ENCODE measurements at places on chromosomes 12 and 14.

DNA sequence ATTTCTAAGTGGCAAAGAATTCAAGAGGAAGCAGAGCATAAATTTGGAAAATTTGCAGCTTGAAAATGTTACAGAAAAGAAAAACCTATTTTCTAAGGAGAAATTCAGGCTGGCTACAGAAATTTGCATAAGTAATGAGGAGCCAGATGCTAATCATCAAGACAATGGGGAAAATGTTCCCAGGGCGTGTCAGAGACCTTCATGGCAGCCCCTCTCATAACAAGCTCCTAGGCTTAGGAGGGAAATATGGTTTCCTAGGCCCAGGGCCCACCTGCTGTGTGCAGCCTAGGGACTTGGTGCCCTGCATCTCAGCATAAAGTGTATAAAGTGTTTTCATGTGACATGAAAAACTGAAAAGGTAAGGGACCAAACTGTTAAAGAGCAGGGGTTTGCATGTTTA lies 1796.3 kb upstream of the FLRT2 start:
- DNase-seq, result no peak

GRCh38 chr12:5582541-5582940 lies 150.6 kb downstream of the NTF3 start:
- no peak for DNase-seq

DNA sequence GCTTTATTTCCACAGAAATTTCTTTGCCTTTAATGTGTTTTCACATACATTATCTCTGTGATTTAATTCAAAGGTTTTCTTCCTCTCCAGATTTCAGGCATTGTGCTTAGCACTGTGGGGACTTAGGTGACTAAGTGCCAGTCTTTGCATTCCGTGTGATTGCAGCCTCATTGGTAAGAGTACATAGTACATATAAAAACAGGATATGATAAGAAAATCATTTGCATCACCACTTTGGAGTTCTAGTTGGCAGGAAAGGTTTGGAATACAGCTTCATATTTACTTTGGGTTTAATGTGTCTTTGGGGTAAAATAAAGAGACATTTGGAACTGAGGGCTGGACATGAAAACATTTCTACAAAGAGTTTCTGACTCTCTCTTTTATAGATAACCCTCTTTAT lies 37.8 kb upstream of the C12orf75 start:
- no peak for DNase-seq

- DNase-seq, result no peak
Observed at GRCh38 chr12:29238822-29239291, 89.8 kb downstream of the FAR2 start.

DNA sequence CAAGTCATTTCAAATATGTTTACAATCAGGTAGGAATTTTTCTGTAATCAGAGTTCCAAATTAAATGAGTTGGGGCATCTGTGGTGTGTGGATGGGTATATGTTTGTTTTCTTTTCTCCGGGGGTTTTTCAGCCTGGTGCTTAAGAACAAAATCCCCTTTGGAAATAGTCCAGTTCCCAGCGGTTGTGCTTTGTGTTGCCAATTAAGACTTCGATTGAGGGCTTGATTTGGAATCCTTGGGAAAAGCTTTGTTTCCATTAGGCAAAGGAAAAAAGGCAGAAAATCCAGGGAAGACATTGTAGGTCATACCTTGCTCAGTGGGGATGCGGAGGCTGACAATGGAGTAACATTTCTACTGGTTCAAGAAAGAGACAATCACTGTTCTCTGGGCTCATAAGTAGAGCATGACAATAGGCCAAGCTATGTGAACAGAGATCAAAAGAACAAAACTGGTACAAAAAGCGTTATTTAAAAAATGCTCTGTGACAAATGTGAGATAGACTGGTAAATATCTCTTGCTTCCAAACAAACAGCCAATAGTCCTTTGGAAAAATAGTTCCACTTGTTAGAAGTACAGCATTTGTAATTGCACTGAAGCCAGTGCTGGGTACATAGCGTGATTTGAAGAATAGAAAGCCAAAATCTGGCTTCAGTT lies 79.7 kb downstream of the EML1 start:
- DNase-seq, result no peak

DNA sequence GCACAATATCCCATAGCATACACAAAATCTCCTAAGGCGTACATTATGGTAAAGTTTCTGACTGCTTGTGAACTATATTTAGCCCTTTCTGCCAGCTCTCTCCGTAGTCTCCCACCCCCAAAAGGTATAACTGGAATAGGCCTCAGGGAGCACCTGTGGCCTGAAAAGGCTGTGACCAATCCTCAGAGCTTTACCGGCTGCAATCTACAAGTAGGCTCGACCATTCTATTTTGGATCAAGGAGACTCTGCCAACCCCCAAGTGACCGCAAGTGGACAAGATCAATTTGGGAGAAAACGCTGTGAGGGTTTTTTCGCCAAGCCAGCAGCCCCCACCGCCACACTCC lies 1.2 kb downstream of the PPTC7 start:
- DNase-seq, result no peak

GRCh38 chr14:23183158-23183470 lies 346 bp downstream of the SLC7A8 start:
- no peak for DNase-seq

DNA sequence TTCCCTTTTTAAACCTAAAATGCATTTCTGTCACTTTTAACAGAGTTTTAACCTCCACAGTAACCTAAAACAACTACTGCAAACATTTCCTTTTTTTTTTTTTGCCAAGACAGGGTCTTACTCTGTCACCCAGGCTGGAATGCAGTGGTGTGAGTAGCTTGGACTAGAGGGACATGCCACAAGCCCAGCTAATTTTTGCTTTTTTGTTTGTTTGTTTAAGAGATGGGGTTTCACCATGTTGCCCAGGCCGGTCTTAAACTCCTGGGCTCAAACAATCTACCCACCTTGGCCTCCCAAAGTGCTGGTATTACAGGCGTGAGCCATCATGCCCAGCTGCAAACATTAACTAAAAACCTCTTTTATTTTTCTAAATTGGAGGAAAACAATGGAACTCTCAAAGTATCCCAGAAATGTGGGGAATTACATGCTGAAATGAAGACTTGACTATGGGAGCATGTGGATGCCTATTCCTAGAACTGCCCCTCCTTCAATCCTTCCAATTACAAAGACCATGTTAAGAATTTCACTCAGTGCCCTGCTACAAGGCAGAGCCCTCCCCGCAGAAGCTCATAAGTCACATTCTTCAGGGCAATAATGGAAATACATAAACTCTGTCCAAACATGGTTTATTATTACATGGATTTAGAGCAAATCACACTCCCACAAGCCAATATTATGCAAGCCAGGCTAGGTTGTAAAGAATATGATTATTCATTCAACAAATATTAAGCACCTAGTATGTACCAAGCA lies 66.9 kb downstream of the C12orf56 start:
- no peak for DNase-seq

DNA sequence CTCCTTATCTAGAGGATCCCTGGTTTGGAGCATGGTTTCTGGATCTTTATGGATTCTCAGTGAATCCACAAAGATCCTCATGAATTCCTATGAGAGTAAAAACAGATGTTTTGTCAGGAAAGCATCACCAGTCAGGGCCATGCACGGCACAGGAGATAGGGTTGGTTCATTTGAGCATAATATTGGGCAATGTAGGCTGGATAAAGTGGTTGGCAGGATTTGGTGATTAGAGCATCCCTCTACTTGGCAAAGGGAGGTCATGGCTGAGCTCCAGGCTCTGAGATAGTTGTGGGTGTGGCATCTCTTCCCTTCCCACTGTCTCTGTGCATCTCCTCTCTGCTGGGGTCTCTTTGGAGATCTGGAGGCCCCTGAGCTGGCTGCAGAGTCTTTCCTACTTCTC lies 149.8 kb downstream of the DACT1 start:
- no peak for DNase-seq

DNA sequence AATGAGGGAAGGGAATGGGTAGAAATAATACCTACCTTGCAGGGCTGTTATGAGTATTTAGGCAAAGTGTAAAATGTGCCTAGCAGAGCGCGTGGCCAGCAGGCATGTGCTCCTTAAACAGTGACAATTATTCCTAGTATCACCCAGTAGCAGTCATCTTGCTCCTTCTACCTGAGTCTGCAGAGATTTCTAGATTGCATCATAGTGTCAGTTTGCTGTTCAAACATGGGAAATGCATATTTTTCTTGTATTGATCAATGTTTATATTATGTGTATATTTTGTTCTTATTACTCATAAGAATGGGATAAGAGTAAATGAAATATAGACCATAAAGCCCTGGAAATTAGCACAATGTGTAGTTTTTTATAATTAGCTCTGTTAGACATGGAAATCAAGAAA lies 37.3 kb upstream of the PLEKHG7 start:
- no peak for DNase-seq

- DNase-seq, result no peak
Observed at GRCh38 chr14:102785595-102785963, 8.3 kb downstream of the TRAF3 start.

DNA sequence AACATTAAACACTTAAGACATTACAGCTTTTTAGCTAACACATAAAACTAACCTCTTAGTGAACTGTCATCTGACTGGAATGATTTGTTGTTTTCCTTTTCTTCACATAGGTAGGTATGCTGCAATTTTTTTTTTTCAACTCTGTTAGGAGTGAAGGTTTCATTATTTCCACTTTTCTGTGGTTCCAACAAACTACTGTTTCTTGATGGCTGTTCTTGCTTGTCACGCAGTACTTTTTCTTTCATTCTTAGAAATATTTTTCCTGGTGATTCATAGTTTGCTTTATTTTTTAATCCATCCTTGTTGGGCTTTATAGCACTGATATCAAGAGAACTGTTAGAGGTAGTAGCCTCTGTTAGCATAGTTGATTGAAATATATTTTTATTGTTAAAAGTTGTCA lies 6.3 kb downstream of the MIS18BP1 start:
- no peak for DNase-seq

DNA sequence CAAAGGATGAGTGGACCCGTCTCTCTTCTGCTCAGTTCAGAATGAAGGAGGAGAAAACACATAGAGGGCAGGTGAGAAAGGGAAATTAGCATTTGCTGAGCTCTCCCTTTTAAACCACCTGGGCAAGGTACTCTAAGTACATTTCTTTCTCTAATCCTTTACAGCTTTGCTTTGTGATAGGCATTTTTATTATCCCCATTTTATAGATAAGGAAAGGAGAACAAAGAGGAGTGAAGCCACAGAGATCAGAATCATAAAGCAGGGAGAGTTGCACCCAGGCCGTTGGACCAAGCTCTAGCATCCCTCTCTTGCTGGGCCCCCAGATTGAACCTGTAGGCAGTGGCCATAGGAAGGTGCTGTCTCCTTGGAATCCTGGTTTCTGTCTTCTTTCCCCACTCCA lies 47.0 kb downstream of the VCPKMT start:
- DNase-seq, result no peak

GRCh38 chr12:111409780-111410430 lies 4.2 kb downstream of the SH2B3 start:
- DNase-seq, result peak; percentile 37

DNA sequence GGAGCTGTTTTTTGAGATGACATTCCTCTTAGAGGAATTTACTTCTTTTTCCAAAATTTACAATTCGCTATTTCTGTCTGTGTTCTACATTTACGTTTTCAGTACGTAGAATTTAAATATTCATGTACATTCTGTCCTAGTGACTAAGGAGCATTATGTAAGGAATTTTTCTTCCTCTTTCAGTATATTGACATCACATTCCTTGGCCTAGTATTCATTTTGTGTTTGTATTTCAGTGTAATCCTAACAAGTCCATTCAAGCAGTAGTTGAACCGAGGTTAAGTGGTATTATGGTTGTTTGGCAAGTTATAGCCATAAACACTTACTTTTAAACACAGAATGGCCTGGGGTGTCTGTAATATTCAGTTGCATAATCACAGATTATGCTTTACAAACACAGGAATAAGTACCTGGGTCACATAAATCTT lies 465.2 kb downstream of the PCNX1 start:
- DNase-seq, result no peak

DNA sequence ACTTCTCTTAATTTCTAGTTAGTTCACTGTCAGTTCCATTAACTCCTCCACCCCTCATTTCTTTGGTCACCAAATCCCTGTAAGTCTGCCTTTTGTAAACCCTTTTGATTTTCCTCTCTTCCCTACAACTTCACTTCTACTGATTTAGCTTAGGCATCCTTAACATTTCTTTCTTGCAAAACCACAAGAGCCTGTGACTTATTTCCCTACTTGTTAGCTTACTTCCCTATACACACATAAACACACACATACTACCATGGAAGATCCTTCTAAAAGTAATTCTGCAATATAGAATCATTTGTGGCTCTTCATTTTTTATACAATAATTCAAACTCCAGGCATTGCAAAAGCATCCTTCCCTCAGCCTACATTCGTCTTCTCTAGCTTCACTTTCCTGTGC lies 494.3 kb upstream of the USP15 start:
- no peak for DNase-seq

- no peak for DNase-seq
Observed at GRCh38 chr12:51008329-51009055, 17.7 kb downstream of the SLC11A2 start.

DNA sequence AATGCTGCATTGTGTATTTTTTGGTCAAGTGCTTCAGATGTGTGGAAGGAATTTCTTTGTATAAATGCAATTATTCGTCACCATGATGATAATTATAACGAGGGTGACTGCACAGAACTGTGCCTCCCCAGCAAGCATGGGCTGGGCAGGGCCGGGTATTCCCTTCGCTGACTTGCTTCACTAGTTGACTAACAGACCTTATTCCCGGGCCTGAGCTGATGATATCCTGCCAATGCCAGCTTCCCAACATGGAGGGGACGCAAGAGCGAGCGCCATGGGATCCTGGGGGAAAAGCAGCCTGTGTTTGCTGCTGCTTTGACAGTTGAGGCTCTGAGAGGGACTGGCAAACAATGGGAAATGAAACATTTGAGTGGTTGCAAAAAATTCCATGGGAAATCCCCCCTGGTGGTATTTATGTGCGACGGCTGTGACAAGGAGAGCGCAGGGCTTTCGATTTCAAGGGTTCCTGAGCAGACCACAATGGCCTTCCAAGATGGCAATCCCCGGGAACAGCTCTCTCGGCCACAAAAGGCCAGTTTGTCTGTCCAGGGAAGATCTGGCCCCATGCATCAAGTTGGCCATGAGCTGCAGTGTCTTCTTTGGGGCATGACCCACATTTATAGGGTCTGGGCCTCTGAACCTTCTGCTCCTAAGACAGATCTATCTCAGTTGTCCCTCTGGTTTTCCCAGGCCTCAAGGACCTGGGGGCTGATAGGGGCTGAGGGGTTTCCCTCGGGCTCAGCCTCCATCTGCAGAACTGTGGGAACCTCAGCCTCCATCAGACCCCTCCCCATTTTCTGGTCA lies 21.9 kb upstream of the MAP1LC3B2 start:
- DNase-seq, result no peak

GRCh38 chr14:28240909-28241308 lies 525.7 kb upstream of the FOXG1 start:
- DNase-seq, result no peak

GRCh38 chr14:62674563-62675237 lies 370.6 kb downstream of the KCNH5 start:
- DNase-seq, result no peak

GRCh38 chr14:77830692-77831091 lies 30.8 kb downstream of the ADCK1 start:
- no peak for DNase-seq

GRCh38 chr12:6620137-6620884 lies 13.1 kb upstream of the CHD4 start:
- no peak for DNase-seq

- DNase-seq, result no peak
Observed at GRCh38 chr14:53355581-53356112, 202.5 kb upstream of the DDHD1 start.

GRCh38 chr12:32893043-32893442 lies 3.5 kb downstream of the PKP2 start:
- DNase-seq, result no peak

GRCh38 chr12:51049525-51049924 lies 1.4 kb downstream of the LETMD1 start:
- no peak for DNase-seq

- no peak for DNase-seq
Observed at GRCh38 chr14:80211153-80212022, at the start of gene DIO2. Gene DIO2, minus strand, starts transcription at chr14:80211504. Its CDS starts 32 bp downstream, at chr14:80211472.

Data from T-helper 1 cell (primary cell).